ENCODE measurements at places on chromosomes 5 and 9.

- no peak for DNase-seq
These were observed 5.7 kb downstream of the EGR1 start for GRCh38 chr5:138471052-138471361.

DNA sequence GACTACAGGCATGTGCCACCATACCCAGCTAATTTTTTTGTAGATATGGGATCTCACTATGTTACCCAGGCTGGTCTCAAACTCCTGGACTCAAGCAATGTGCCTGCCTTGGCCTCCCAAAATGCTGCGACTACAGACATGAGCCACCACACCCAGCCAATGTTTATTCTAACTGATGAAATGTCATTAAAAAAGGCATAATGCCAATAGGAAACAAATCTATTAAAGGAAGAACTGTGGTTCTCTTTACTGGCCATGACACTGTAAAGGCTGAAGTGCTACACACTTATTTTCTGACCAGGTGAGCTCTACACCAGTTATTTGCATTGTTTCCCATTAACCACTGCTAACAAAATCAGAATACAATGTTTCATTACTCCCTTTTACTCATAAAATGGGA lies 106.0 kb downstream of the STRBP start:
- DNase-seq: no peak

DNA sequence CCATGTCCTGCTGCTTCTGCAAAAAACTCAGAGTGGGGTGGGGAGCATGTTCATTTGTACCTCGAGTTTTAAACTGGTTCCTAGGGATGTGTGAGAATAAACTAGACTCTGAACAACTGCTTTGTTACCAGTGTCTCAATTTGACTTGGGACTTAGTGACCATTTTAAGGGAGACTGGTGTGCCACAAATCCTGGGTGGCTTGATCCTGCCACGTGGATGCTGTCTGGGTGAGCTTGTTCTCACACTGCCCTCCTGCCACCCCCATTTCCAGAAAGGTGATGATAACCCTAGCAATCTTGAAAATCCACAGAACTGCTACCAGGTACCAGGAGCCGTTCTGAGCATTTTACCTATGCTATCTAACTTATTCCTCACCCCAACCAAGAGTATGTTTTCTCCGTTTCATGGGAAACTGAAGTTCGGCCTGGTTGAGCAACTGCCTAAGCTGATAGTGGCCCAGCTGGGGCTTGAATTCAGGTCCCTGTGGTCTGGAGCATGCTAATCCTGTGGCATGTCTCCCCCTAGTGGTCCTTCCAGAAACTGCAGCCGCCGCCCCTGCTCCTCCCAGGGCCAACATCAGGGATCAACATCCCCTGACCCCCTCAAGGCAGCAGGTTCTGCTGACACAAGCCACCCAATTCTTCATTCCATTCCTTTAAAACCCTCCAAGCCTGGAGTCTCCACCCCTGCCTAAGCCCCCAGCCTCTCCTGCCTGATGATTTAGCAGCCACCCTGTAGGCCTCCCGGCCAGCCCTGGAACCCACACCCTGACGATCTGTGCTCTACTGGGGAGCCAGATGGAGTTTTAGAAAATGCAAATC lies 2.8 kb downstream of the IL3 start:
- peak; percentile 80 for DNase-seq

DNA sequence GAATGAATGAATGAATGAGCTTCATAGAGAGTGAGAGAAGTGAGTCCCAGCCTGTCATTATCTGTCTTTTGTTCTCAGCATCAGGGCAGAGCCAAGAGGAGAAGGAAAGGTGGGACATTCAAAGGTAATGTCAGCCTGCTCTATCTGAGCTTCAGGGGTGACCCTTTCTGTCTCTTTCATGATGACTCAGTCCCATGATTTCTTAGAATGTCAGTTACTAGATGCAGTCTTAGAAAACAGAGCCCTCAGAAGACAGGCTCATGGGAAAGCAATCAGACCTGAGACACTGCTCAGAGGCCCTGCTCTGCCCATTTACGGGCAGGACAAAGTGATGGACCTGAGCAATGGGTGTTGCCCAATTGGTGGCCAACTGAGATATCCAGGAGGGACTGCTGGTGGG lies 1.1 kb downstream of the SPATA31D1 start:
- no peak for DNase-seq

- DNase-seq: no peak
These were observed 38.0 kb downstream of the WHRN start for GRCh38 chr9:114467226-114467750.
